Upper lobe of left lung (tissue), 6 donors: ENCODE measurements at places on chromosomes 2 and 18.

DNA sequence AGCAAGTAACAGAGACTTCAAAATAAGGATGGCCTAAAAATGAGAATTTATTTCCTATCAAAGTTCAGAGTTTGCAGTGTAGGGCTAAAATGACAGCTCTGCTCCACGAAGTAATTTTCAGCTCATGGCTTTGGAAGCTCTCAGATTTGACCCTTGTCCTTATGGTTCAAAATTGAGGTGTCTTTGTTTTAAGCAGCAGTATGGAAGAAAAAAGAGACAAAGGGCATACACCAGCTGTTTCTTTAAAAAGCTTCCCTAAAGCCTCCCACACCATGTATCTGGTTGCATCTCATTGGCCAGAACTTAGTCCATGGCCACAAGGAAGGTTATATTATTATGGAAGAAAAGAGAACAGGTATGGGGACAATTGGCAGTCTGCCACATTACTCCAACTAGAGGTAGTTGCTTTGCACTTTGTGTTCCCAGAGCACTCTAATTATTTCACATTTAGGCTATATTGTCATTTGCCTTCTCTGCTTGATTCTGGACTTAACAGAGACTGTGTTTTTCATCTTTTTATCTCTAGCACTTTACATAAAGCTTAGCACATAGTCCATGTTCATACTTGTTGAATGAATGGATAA, 180.4 kb downstream of the MCFD2 start:
- peaks cover 5% of the 10 kb centered on the region for H3K4me1 ChIP-seq
- no peak for DNase-seq
- H3K4me3 ChIP-seq = no peak overlapping the region
- H3K36me3 ChIP-seq = no peaks in the 10 kb centered on the region

DNA sequence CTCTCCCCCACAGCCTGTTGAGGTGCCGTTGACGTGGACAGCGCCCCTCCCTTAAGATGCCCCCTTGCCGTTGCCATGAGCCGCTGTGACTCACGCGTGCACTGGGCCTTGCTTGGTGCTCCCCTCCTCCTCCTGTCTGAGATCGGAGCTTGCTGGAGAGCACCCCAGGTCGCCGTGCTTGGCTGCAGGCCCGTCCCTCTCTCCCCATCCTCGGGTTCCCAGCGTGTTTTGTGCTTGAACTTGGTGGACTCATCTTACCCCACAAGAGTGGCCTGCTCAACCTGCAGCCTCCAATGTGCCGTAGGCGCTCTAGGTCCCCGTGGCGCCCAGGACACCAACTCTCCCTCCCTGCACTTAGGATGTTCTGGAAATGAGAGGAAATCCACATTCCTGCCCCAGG, 39.9 kb downstream of the GBX2 start:
- no peaks in the 10 kb centered on the region for H3K27me3 ChIP-seq
- no peak overlapping the region for H3K27ac ChIP-seq
- no peak for DNase-seq
- no peak overlapping the region for H3K4me3 ChIP-seq

DNA sequence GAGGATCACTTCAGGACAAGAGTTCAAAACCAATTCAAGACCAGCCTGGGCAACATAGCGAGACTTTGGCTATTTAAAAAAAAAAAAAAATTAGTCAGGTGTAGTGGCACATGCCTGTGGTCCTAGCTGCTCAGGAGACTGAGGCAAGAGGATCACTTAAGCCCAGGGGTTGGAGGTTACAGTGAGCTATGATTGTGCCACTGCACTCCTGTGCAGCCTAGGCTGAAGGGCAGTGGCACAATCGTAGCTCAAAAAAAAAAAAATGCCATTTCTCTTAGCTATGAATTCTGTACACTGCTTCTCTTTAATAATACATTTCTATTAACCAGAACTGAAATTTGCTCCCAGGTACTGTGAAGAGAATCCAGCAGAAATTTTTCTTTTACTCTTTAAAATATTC, 202.8 kb downstream of the DYM start:
- no peak overlapping the region for H3K4me3 ChIP-seq
- H3K36me3 ChIP-seq = peaks cover 5% of the 10 kb centered on the region
- DNase-seq = no peak
- H3K27ac ChIP-seq = no peak overlapping the region
- no peaks in the 10 kb centered on the region for H3K4me1 ChIP-seq

DNA sequence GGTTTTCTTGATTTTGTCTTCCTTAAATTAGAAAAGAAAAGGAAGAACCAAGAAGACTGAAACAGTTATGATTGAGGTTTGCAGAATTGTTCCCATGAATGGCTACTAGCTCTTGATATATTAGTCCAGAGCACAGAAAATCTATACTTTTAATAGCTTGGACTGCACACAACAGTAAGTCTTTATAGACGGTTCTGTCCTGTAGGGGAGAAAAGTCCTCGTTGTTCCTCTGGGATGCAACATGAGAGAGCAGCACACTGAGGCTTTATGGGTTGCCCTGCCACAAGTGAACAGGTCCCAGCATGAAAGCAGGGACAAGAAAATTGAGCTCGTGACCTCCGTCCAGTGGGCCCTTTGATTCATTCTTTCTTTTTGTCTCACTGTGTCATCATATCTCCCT, 41.5 kb downstream of the RAB31 start:
- DNase-seq = no peak
- H3K27me3 ChIP-seq = no peaks in the 10 kb centered on the region
- no peak overlapping the region for H3K4me3 ChIP-seq
- H3K36me3 ChIP-seq = no peaks in the 10 kb centered on the region
- peaks cover 16% of the 10 kb centered on the region for H3K4me1 ChIP-seq
- peak overlapping the region; percentile 50 for H3K27ac ChIP-seq

DNA sequence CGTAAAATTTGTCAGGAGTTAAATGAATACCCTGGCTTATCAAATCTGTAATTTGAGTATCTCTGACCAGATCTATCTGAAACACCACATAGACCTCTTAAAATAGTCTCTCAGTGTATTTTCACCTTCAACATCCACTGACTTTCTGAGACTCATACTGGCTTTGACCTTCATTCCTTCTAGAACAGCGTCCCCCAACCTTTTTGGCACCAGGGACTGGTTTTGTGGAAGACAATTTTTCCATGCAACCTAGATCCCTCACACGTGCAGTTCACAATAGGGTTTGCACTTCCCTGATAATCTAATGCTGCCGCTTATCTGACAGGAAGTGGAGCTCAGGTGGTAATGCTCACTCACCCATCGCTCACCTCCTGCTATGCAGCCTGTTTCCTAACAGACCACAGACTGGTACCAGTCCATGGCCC, 3.2 kb downstream of the NBAS start:
- no peak for DNase-seq
- peaks cover 16% of the 10 kb centered on the region for H3K4me1 ChIP-seq
- no peaks in the 10 kb centered on the region for H3K27me3 ChIP-seq
- no peak overlapping the region for H3K27ac ChIP-seq
- no peaks in the 10 kb centered on the region for H3K36me3 ChIP-seq
- no peak overlapping the region for H3K4me3 ChIP-seq

- H3K27ac ChIP-seq = no peak overlapping the region
- no peaks in the 10 kb centered on the region for H3K36me3 ChIP-seq
- no peak overlapping the region for H3K4me3 ChIP-seq
- no peaks in the 10 kb centered on the region for H3K27me3 ChIP-seq
- no peak for DNase-seq
- no peaks in the 10 kb centered on the region for H3K4me1 ChIP-seq
Measured at GRCh38 chr2:187658952-187659525, 104.8 kb upstream of the TFPI start.

GRCh38 chr2:212901604-212902275, 249.7 kb downstream of the IKZF2 start:
- H3K36me3 ChIP-seq = no peaks in the 10 kb centered on the region
- H3K27ac ChIP-seq = no peak overlapping the region

- H3K36me3 ChIP-seq = no peaks in the 10 kb centered on the region
- DNase-seq = peak; percentile 25
- no peaks in the 10 kb centered on the region for H3K27me3 ChIP-seq
- no peaks in the 10 kb centered on the region for H3K4me1 ChIP-seq
Measured at GRCh38 chr2:100235098-100235497, 87.2 kb downstream of the LONRF2 start.

- DNase-seq = no peak
- peaks cover 17% of the 10 kb centered on the region for H3K36me3 ChIP-seq
- H3K4me3 ChIP-seq = no peak overlapping the region
- no peaks in the 10 kb centered on the region for H3K4me1 ChIP-seq
- H3K27ac ChIP-seq = no peak overlapping the region
Measured at GRCh38 chr18:75062297-75062886, 146.5 kb downstream of the PTGR3 start.

DNA sequence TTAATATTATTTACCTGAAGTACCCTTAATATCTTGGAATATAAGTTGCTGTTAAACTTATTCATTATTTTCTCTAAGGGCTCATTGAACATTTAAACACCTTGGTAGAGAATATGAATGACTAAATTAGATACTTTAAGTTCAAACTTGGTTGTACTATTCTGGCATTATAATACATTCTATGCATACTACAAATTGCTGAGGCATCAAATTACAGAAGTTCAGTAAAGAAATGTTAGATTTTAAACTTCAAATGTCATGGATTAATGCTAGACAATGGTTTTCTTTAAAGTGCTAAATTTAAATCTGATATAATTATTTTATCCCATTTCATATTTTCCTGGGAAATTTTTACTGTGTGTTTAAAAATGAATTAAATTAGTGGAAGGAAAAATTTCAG, 63.1 kb downstream of the CDCA7 start:
- no peaks in the 10 kb centered on the region for H3K4me1 ChIP-seq
- H3K27me3 ChIP-seq = no peaks in the 10 kb centered on the region
- no peak for DNase-seq
- no peak overlapping the region for H3K27ac ChIP-seq

DNA sequence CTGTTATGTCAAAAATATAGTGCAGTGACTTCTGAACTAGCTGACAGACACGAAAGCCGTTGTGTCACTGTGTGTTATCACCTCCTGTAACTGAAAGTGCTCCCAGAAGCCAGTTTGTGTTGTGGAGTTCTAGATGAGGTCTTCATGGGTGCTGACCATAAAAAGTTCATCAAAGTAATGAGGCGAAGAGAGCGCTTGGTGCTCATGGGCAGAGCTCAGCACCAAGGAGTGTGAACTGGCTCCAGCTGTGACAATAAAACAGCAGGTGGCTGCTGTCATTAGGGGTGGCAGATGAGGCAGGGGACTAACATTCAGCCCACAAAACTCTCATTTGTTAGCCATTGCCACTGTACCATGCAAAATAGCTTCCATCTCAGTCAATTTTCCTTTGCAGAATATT, 151.1 kb downstream of the ZNF407 start:
- H3K27me3 ChIP-seq = no peaks in the 10 kb centered on the region
- DNase-seq = no peak
- H3K27ac ChIP-seq = no peak overlapping the region
- H3K4me3 ChIP-seq = no peak overlapping the region
- no peaks in the 10 kb centered on the region for H3K4me1 ChIP-seq
- H3K36me3 ChIP-seq = no peaks in the 10 kb centered on the region
